Activated CD4-positive, alpha-beta T cell treated with anti-CD3 and anti-CD28 coated beads, Interleukin-2, Interleukin-6, amounts not matched to agents 100 ng/mL and 50 ng/mL, durations not matched to agents 16 hours and 8 hours (primary cell): ENCODE measurements at places on chromosomes 5 and 9.

DNA sequence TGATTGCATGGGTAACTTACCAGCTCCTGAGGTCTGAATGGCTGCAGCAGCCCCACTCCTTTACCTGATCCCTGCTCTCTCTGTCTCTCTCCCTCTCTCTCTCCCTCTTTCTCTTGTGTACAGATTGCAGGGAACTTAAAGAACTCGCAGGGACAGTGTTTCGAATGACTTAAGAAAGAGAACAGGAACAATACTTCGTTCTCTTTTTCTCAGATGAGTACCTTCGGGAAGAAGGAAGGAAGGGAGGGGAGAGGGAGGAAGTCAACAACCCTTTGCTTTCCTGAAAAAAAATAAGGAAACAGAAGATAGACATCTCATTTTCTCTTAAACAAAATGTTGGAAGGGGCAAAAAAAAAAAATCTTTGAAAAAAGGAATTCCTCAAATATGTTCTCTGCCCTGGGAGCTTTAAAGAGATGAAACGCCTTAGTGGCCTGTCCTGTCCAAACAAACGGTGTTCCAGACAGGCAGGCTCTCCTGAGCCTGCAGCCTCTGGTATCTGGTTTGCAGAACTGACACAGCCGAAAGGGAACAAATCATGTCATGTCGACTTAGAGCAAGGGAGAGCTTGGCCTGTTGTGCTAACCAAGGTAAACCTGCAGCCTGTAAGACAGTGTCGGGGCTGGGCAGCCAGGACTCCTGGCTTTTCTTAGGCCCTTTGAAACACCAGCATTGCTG lies at the start of gene ZNF366:
Gene ZNF366, minus strand, starts transcription at position 180 of the 676 bp plus-strand sequence. CDS start 45,914 bp downstream, outside the sequence.
- no peak for DNase-seq

- DNase-seq, result no peak
Measured at GRCh38 chr9:130768265-130768664, 66.8 kb upstream of the ABL1 start.

DNA sequence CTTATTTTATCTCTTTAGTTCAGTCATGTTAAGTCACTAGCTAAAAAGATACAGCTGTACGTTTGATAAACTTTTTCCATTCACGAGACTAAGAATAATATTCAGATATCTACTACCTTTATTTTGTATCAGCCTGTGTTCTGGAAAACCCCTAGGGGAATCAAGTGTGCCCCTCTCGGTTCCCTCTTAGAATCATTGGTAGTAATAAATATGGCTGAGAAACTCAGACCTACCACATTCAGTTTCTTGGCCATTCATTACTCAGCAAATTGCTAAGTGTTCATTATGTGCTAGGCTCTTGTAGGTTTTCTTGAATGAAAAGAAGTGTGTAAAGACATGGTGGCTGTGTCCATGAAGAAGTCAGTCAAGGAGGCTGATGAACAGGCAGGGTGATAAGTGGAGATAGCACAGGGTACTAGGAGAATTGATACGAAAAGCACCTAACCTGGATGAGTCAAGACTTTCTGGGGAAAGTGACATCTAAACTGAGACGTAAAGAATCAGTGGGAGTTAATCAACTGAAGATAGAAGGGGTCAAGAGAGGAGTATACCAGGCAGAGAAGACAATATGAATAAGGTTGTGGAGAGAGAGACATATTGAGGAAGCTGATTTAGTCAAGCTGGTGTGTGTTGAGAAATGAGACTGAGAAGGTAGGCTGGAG lies 86.2 kb downstream of the CSNK1G3 start:
- no peak for DNase-seq

- no peak for DNase-seq
Measured at GRCh38 chr5:639253-639530, 27.1 kb downstream of the CEP72 start.

GRCh38 chr5:158451203-158451992 lies 592.5 kb upstream of the CLINT1 start:
- no peak for DNase-seq

DNA sequence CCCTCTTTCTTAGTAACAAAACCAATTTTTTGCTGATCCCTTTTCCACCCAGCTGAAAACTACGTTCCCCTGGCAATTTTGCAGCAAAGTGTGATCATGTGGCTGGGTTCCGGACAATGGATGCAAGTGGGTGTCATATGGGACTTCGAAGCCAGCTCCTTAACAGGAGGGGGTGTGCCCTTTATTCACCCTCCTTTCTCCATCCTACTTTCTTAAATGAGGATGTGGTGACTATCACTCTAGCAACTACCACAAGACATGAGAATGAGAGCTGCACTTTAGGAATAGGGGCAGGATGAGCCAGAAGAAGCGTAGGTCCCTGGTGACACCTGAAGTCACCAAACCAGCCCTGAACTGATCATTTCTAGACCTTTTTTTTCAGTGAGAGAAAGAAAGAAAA lies 58.9 kb downstream of the IRF1 start:
- DNase-seq, result no peak

DNA sequence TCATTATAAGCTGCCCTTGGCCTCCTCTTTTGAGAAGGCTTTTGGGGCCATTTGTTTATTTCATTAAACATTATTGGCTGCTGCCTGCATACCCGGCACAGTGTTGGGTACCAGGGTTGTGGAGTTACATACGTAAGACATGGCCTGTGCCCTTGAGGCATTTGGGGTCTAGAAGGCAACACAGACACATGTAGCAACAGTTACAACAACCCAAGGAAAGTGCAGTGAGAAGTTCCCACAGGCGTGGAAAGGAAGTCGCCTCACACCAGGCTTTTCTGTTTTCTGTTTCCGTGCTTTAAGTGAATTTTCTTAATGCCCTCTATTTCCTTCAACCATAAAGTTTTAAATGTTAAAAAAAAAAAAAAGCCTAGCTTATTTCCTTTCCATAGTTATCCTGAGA lies 47.4 kb downstream of the GALNT10 start:
- DNase-seq, result no peak

DNA sequence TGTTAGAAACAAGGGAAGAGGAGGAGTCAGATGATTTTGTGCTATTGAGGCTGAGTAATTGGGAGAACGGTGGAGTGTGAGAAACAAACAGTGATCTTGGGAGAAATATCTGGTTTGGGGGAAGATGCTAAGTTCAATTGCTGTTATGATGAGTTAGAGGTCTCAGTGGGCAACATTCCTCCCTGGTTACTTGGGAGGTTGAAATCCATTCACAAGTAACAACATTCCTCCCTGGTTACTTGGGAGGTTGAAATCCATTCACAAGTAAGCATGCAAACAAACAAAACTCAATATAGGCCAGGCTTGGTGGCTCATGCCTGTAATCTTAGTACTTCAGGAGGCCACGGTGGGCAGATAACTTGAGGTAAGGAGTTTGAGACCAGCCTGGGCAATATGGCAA lies 38.7 kb downstream of the AGXT2 start:
- DNase-seq, result no peak

GRCh38 chr5:101306391-101307137 lies 403.5 kb upstream of the ST8SIA4 start:
- no peak for DNase-seq

DNA sequence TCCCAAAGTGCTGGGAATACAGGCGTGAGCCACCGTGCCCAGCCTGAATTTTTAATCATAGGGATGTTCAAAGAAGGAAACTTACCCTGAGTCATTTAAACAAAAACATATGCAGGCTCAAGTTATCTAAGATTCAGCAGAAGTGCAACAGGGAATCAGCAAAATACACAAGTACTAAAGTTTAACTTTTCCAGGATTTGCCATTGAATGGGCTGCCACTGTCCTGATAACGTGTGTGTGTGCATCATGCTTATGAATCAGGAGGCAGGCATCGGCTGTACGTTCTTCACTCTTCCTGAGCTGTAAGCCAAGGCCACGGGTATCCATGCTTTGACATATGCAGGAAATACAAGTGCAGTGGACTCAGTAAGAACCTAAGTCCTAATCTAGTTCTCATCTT lies 48.8 kb upstream of the FST start:
- no peak for DNase-seq

DNA sequence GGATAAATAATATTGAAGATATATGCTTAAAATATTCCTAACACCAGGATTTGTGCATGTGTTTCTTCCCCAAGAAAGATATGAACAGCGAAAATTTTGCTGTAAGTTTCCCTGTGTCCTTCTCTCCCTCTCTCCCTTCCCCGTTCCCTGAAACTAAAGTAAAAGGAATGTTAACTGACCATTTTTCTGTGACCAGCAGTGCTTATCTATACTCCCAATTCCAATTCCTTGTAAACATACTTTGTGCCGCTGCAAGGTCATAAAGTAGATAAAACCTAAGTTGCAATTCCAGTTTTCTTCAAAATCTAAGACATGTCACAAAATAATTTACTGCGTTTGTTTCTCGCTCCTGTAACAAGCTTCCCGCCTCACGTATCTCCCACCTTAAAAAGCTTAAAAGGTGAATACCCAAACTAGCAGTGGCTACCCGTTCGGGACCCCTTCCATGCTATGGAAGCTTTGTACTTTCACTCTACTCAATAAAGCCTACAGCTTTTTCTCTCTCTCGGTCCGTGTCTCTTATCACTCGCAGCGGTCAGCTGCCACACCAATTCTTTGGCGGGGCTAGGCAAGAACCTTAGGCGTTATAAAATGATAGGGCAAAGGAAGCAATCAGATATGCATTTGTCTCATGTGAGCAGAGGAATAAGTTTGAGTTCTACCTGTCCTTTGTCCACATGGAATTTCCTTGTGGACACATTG lies 1798.0 kb downstream of the EFNA5 start:
- no peak for DNase-seq

DNA sequence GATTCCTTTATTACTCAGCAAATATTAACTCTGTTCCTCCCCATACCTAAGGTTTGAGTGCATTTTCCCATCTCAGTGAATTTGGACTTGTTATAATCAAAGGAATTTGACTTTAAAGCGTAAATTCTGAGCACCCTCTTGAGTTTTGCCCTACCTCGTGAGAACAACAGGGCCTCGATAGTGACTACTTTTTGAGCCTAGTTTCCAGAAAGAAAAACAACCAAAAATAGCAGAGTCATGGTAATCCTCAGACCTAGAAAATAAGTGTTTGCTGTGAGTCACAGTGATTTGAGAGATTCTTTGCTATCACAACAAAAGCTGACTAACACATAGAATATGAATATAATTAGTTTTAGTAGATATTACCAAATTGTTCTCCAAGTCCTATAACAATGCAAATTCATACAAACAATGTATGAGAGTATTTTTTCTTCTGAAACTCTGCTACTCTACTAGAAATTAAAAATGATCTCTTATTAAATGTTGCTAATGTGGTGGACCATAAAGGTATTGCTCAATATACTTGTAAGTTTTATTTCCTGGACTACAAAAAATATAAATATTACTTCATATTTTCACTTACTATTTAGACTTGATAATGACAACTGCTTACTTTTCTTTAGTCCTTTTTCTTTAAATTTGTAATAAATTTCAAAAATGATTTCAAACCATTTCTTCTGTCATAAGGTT lies 759.7 kb downstream of the BRINP1 start:
- no peak for DNase-seq

DNA sequence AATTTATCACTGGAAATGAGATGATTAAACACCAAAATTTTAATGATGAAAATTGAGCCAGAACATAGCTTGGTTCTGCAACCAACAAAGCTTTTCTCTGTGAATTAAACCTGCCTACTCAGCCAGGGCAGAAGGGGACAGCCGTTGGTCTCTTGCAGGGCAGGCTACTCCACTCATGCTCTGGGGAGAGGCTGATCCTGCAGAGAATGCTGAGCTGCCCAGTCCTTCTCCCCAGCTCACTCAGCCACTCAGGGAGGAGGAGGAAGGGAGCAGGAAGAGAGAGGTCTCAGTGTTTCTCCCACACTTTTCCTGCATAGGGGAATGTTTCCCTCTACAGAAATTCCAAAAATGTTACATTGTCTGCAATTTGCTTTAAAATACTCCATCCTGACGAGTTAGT lies 40.4 kb upstream of the HMHB1 start:
- DNase-seq, result no peak

DNA sequence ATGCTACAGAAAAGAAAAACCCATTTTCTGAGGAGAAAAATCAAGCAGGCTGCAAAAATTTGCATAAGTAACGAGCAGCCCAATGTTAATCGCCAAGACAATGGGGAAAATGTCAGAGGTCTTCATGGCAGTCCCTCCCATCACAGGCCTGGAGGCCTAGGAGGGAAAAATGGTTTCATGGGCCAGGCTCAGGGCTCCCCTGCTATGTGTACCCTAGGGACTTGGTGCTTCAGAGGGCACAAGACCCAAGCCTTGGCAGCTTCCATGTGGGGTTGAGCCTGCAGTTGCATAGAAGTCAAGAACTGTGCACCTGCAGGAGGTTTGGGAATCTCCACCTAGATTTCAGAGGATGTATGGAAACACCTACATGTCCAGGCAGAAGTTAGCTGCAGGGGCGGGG lies 10.4 kb downstream of the CAAP1 start:
- DNase-seq, result no peak

GRCh38 chr9:13410566-13411031 lies 131.1 kb upstream of the MPDZ start:
- no peak for DNase-seq

DNA sequence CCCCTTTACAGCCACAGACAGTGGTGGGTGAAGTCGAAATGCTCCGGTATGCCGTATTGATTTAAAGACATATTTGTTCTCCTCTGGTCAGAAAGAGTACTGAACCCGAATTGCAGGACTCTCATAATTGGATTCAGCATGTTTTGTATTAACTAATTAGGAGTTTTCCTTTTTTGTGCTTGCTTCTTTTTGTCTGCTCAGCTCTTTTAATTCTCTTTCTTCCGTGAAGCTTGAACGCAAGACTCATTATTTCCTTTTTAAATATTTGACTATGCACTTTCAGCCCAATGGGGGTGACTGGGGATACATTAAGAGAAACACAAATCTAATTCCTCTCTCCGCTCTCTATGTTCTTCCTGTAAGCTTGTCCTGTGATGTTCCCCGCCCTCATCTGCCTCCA lies 246.6 kb upstream of the IRX2 start:
- DNase-seq, result no peak

DNA sequence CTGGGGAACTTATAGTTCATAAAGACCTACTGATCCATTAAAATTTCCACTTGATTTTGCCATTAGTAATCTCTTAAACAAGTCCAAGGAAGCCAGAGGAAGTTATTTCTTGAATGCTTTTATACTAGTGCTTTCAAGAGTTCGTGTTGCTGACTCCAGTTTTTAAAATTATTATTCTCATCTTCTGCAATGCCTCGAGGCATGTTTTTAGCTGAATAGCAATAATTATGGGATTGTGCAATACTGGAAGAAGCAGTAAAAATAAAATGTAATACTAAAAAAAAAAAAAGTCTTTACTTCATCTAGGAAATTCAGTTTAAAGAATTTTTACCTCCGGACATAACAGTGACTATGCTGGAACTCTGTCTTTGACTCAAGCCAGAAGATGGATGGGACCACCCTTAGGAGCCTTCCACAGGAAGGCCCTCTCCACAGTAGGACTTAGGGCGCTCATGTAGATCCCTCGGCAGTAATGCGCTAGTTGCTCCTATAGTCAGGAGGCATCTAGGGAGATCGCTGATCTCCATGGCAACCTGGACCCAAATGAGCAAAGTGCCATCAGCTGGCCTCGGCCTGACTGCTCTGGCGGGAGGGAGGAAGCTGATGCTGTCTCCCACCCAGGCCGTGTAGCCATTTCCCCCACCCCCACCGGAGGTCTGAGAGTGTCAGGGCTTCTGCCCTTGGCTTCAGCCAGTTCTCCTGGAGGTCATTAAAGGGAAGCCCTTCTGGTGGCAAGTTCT lies 56.7 kb downstream of the DAPK1 start:
- no peak for DNase-seq
